ENCODE measurements at places on chromosomes 12 and 14.

DNA sequence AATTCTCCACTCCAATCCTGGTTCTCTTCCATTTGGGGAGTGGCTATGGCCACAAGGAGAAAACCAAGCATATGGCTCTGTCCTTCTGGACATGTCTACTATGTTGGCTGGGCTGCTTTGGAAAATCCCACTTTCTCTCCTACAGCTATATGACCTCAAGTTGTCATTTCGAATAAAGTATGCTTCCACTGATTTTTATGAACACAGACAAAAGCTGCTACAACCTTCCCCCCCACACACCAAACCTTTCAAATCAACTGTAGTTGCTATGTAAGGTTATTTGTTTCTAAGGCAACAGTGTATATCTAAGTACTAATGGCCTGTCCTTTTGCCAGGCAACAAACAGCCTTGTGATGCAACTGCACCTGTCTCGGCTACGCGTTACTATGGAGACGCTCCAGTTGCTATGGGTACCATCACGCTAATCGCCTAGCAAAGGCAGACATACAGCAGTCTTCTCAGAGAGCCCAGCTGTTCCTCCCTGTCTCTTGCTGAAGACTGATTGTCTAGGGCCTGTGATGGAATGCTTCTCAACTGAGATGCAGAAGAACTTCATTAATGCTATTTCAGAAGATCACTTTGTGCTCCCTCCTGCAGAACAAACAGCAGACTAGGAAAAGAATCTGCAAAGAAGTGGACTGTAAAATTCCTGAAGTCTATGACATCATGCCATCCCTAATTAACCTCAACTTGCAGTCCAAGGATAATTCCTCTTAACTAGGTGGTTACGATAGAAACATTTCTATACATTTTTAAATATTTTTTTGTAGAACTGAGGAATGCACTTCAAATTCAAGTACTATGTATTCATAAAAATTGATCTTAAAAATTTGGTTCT, 67.6 kb downstream of the FOXN3 start:
- no peak for DNase-seq

GRCh38 chr14:55500219-55500701, 59.8 kb upstream of the TBPL2 start:
- DNase-seq = no peak

DNA sequence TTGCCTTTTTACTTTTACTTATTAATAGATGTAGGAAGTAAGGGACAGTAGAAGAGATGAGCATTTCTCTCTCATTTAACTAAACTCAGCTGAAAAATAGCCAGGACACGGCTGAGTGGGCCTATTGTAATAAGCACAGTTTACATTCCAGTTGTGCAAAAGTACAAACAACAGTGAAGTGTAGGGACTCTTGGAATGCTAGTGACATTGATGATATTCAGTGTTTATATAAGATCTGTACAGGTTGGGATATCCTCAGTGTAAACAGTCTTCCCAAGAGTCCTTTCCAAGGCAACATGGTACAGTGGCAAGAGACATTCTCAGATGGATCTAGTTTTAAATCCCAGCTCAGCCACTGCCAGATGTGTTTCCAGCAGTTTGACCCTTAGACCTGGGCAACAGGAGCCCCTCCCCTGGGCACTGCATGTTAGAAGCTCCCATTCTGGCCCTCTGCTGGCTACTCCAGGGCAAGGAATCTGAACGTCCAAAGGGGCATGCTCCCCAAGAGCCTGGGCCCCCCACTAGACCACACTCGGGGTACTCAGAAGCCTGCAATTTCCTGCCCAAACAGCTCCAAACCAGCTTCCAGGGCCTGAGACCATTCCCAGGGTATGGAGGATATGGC, 55.3 kb downstream of the STAB2 start:
- DNase-seq = no peak

- DNase-seq = no peak
Observed at GRCh38 chr12:122449317-122449716, 26.8 kb upstream of the CLIP1 start.

GRCh38 chr12:50504798-50505674, at the start of gene DIP2B:
TSS of gene DIP2B (plus strand) at chr12:50504985. CDS start at chr12:50505141, 156 bp downstream.
- DNase-seq = peak; percentile 91

- no peak for DNase-seq
Observed at GRCh38 chr12:114711689-114712152, 27.7 kb upstream of the TBX3 start.

DNA sequence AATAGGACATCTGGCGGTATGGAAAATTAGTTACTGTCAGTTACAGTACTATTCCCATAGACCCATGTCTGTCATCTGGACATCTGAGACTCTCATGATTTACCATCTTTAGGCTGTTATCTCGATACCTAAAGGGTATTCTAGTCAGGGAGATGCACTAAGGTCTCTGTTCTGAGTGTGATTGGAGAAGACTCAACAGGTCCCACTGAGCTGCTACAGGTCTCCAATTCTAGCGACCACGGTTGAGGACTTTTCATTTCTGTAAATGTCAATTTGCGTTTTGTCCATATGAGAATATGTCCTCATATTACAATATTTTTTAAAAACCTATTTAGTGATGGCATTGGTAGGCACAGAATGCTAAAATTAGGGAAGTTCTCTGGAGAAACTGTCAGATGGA, 1160.2 kb downstream of the TMEM121 start:
- DNase-seq = no peak

GRCh38 chr14:73237219-73237785, at the start of gene PAPLN:
TSS of gene PAPLN (plus strand) at chr14:73237506. CDS start at chr14:73239779, 2,273 bp downstream.
- DNase-seq = no peak

GRCh38 chr12:5308216-5308615, 123.7 kb upstream of the NTF3 start:
- no peak for DNase-seq
